ENCODE measurements at places on chromosomes 3 and 15.

DNA sequence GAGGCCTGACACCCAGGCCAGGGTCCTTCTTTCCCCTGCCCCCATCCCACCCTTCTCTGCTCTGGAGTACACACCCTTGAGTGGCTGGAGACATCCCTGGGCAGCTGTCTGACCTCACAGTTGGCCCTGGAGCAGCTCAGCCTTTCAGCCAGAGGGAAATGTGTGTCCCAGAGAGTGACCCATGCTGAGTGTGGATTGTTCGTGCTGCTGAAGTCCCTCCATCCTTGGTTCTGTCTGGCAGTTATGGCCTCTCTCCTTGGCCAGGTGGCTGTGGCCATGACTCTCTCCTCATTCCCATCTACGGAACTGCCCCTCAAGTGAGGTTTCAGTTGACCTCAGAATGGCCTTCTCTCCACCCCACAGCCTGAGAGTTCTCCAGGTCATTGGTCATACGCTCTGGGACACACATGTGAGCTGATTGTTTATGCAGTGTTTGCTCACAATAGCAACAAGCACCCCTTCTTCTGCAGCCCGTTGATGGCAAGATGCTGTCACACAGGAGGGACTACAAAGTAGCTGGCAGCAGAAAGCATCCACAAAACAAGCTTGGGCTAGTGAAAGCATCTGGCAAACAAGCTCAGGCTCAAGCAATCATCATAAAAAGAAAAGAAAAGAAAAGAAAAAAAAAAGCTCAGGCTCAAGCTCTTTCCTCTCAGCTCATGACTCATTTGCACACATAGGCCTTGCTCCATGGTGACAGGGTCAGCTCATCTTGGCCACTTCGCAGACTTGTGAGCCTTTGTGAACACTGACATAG lies 55.3 kb upstream of the ITGA11 start:
- no peak for DNase-seq

GRCh38 chr3:55698831-55699230 lies 211.7 kb upstream of the WNT5A start:
- no peak for DNase-seq

DNA sequence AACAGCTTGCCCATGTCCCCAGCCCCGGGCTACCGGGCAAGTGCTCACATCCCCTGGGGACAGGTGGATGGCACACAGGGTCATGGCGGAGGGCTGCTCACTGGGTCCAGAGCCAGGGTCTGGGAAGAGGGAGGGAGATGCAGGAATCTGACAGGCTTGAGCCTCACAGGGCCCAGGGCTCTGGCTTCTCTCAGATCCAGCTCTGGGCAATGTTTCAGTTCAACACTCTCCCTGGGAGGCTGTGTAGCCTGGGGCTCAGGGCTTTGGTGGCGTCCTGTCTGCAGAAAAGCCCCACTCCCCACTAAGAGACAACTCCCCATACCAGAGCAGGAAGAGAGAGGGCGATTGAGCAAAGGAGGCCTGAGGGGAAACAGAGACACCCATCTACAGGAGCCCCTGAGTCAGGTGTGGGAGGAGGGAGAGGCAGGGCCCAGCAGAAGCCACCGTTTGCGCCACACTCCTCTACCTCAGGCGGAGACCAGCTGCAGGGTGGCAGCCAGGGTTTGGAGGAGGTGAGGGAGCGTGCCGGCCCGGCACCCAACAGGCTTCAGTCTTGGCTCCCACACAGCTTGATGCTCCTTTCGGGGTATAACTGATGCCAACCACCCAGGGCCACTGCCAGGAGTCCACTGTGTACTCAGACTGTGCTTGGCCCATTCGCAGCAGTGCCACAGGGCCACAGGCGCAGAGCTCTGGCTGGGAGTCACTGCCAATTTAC lies 16.8 kb upstream of the SRP14 start:
- DNase-seq, result no peak

GRCh38 chr3:117398141-117398899 lies 688.7 kb downstream of the TUSC7 start:
- no peak for DNase-seq

- DNase-seq, result peak; percentile 9
These were observed 60.8 kb upstream of the GALNT15 start for GRCh38 chr3:16113704-16114103.

DNA sequence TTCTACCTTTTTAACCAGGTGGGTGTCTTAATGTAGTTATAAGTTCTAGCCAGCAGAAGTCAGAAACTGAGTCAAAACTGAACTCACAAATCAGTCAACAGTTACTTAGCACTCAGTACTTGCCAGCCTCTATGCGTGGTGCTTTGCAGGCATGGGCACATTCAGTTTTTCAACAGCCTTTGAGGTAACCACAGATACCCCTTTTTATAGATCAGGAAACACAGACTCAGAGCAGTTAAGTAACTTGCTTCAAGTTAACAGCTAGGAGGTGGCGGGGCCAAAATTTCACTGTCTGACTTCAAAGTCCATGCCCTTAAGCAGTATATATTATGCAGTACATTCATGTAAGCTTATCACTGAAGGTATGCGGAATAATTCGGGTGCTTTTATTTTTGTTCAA lies 139.4 kb downstream of the FHIT start:
- DNase-seq, result no peak
